Right forelimb (tissue), 1 donor: ENCODE measurements at places on chromosomes 6 and 20.

- DNase-seq = no peak
Observed at GRCh38 chr20:57601211-57601570, 19.0 kb downstream of the ZBP1 start.

DNA sequence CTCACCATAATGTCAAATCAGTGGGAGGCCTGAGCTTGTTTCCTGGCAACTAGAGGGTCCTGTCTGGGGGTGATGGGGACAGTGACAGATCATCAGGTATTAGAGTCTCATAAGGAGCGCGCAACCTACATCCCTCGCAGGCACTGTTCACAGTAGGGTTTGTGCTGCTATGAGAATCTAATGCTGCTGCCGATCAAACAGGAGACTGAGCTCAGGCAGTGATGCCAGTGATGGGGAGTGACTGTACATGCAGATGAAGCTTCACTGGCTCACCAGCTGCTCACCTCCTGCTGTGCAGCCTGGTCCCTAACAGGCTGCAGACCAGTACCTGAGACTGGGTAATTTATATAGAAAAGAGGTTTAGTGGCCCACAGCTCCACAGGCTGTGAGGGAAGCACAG lies 147.3 kb downstream of the TTLL2 start:
- no peak for DNase-seq

- no peak for DNase-seq
Observed at GRCh38 chr6:90466154-90466940, 120.5 kb downstream of the MAP3K7 start.

DNA sequence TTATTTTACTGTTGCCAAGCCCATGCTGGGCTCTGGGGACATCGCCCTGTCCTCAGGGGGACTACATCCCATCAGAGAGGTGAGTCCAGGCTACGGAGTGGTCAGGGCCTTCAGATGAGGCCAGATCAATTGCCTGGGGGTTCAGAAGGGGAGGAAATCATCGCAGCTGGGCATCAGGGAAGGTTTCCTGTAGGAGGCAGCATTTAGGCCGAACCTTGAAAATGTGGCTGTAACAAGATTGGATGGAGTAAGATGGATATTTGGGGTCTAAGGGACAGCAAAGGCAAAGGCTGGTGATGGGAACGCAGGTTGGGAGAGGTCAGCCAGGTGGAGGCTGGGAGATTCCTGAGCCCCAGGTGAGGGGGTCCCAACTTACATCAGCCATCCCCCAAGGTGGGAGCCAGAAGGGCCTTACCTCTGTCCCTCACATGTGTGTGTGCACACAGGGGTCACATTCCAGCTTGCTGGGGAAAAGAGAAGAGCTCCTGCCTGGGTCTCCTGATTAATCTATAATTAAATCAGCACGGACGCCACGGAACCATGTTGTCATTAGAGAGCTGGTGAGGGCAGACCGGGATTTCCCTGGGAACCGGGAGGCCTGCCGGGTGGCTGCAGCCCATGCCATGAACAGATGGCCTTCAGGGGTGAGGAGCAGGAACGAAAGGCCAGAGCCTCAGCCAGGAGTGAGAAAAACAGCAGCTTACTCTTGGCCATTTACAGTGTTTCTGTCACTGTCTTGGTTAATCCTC lies 30.5 kb upstream of the DLGAP4 start:
- DNase-seq = no peak

DNA sequence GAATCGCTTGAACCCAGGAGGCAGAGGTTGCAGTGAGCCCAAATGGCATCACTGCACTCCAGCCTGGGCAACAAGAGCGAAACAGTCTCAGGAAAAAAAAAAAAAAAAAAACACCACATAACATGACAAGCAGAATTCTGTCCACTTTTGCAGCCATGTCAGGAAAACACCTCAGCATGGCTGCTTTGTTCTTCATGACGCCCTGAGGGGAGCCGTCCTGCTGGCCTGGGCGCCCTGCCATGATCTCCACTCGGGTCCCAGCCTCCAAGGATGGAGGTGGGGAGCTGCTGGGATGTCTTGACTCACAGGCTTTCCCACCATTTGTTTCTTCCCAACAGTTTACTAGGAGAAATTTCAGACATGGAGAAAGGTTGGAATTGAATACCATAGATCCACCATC lies 42.2 kb downstream of the SNX9 start:
- DNase-seq = no peak

GRCh38 chr6:52551483-52552277 lies 25.2 kb downstream of the TRAM2 start:
- peak; percentile 77 for DNase-seq

DNA sequence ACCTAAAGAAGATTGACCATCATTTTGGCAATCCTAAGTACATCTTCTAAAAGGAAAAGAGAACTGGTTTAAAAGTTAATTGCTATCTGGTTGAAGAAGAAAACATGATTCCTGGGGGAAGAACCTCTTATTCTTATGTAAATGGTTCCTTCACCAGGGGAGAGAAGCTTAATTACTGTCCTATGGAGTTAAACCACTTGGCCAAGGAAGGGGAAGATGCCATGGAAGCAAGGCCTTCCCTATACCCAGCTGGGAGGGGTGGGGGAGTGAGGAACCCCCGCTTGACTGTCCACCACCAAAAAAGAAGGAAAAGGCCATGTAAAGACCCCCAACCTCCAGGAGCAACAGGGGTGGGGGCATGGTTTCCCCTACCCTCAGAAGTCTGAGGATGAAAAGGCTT lies 962.1 kb downstream of the GRIK2 start:
- DNase-seq = no peak

DNA sequence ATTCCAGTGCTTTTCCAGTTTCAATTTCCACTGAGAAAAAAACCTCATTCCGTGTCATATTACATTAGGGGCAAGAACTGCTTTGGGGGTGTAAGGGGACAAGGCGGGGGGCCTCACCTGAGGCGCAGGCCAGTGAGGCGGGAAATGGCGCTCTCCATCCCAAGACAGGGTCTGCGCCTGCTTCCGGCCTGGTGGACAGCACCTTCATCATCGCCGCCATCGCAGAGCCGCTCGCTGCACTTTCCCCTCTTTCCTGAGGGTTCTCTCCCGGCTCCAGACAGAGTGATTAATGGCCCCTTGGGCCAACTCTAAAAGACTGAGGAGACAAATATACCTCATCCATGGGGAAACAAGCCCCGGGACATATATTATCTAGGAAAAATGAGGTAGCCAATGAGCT lies 270.0 kb upstream of the SOX4 start:
- DNase-seq = no peak

DNA sequence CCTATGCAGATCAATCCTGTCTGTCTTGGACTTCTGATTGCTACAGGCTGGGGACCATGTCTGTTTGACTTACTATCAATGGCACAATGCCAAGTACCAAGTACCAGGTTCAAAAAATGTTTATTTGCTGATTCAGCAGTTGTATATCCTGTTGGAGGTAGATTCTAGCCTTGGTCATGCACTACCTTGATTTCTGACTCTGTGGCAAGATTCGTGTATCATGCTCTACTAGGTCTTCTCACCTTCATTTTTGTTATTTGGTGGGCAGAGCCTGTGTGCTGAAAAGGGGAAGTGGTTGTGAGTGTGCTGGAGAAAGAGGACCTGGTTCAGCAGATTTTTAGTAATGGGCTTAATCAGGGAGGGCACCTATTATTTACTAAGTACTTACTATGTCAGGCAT lies 192.4 kb upstream of the MYLIP start:
- no peak for DNase-seq

- no peak for DNase-seq
Observed at GRCh38 chr6:106026748-106027715, 59.1 kb upstream of the PRDM1 start.

- DNase-seq = no peak
Observed at GRCh38 chr20:31923388-31924331, 28.2 kb downstream of the PDRG1 start.

DNA sequence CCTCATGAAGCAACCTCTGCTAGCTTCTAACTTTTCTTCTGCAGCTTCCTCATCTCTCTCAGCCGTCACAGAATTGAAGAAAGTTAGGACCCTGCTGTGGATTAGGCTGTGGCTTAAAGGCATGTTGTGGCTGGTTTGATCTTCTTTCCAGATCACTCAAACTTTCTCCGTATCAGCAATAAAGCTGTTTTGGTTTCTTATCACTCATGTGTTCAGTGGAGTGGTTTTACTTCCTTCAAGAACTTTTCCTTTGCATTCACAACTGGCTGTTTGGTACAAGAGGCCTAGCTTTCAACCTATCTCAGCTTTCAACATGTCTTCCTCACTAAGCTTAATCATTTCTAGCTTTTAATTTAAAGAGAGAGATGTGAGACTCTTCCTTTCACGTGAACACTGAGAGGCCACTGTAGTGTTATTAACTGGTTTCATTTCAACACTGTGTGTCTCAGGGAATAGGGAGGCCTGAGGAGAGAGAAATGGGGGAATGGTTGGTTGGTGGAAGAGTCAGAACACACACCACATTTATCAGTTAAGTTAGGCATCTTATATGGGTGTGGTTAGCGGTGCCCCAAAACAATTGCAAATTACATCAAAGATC lies 17.2 kb downstream of the ZSCAN23 start:
- DNase-seq = no peak

DNA sequence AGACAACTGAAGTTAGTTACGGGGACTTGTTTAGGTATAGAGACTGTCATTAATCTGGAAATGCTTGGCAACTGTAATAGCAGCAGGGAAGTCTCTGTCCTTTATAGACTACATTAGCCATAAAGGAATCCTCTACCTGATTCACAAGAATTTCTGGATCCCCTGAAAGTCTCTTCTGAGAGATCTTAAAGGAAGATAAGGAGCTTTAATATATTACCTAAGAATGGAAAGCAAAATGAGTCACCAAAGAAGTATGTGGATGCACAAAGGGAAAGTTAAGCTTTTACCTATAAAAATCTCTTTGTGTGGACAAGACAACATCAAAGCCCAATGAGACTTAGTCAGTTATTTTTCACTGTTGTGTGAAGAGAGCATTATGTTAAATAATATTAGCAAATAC lies 92.2 kb upstream of the RSPO3 start:
- DNase-seq = no peak

DNA sequence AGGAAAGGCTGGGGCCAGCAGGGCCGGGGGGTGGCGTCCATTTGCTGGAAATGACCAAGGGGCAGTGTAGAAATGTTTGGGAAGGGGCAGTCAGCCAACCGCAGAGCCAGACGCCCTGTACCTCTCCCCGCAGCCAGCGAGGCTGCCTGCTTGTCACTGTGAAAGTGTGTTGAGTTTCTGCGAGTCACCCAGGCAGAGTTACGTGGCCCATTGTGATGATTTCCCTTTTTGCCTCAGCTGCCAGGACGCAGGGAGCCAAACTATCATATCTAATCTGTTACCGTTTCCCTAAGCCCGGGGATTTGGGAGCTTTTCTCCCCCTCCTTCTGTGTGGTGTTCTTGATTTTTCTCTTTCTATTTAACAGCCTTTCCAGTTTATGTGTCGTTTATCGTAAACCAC lies 67.9 kb upstream of the STX16 start:
- DNase-seq = peak; percentile 41

DNA sequence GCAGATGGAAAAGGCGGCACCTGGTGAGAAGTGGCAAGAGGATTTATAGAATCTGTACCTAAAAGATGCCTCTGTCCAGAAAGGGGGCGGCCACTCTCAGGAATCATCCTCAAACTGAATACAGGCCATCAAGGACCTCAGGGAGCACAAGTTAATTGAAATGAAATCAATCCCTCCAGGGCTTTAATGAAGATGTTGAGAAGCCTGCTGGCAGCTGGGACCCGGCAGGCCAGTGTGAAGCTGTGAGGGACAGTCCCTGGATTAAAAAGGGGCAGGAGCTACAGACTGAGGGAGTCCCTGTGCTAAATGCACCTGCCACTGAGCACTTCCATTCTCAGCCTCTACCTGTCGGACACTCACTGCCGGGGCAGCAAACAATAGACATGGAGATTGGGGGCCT lies 107.7 kb upstream of the GGTLC1 start:
- no peak for DNase-seq

DNA sequence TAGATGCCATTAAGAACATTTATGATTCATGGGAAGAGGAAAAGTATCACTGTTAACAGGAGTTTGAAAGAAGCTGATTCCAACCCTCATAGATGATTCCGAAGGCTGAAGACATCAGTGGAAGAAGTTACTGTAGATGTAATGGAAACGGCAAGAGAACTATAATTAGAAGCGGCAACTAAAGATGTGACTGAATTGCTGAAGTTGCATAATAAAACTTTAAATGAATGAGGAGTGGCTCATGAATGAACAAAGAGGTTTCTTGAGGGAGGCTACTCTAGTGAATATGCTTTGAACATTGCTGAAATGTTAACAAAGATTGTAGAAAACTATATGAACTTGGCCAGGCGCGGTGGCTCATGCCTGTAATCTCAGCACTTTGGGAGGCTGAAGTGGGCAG lies 84.1 kb downstream of the PHIP start:
- no peak for DNase-seq

GRCh38 chr20:1995531-1996310 lies 1.9 kb upstream of the PDYN start:
- no peak for DNase-seq

GRCh38 chr6:132651062-132651461 lies 7.9 kb downstream of the TAAR1 start:
- no peak for DNase-seq

GRCh38 chr6:19895866-19896692 lies 58.9 kb downstream of the ID4 start:
- no peak for DNase-seq

GRCh38 chr6:33566182-33567084 lies 13.6 kb downstream of the BAK1 start:
- DNase-seq = no peak

DNA sequence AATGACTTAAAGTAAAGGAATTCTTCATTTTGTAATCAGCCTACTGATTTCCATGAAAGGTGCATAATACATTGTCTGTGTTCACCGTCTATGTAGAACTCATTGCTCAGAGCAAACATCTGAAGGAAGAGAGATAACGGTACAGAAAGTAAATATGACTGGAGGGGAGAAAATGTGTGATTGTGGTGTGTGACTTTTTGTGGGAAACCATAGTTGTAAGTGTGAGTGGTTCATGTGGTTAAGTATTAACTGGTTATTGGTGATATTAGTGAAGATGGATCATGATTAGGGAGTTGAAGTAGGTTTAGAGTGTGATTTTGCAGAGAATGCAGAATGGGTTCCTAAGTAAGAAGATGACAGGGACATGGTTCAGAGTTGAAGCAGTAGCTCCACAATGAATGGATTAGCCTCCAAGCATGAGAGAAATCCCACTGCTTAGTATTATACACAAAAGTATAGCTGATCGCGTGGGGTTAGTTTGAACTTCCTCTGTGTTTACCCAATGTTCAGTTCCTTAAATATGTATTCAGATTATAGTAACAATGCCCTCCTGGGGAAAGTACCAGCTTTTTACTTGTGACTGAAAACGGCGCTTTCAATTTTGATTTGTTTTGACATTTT lies 368.9 kb downstream of the UTRN start:
- no peak for DNase-seq

GRCh38 chr20:12614764-12615163 lies 394.0 kb upstream of the SPTLC3 start:
- no peak for DNase-seq

- DNase-seq = no peak
Observed at GRCh38 chr6:130381459-130382380, 15.9 kb downstream of the TMEM200A start.

DNA sequence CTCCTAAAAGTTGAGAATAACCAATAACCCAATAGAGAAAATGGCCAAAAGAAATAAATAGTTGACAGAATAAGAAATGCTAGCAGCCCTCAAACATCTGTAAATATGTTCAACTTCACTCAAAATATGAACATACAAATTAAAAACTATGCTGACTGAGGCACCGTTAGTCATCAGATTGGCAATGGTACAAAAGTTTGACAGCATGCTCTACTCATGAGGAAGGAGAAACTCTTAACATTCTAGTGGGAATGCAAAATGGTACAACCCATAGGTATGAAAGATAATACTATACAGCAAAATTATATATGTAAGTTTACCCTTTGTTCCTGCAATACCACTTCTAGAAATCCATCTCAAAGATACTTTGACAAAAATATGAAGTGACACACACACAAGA lies 1.6 kb upstream of the ZSCAN12 start:
- no peak for DNase-seq
